Activated CD8-positive, alpha-beta T cell treated with anti-CD3 and anti-CD28 coated beads for 36 hours (primary cell): ENCODE measurements at places on chromosomes 16 and 17.

DNA sequence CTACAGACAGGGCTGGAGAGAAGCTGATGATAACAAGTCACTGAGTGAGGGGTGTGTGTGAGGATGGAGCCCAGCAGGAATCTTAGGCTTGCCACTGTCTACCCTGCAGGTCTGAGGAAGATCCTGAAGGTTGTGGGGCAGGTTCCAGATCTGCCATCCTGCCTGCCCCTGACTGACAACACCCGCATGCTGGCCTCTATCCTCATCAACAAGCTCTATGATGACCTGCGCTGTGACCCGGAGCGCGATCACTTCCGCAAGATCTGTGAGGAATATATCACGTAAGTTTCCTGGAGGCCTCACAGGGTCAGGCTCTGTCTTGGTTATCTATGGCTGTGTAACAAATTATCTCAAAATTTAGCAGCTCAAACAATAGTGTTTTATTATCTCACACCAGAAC lies 16.3 kb downstream of the UNC45B start:
- DNase-seq, result no peak

- DNase-seq, result no peak
Measured at GRCh38 chr17:67830440-67830839, 5.1 kb downstream of the BPTF start.

- no peak for DNase-seq
Measured at GRCh38 chr17:4861052-4861451, 27.9 kb downstream of the MINK1 start.

- no peak for DNase-seq
Measured at GRCh38 chr16:73390936-73391335, 343.0 kb upstream of the ZFHX3 start.

DNA sequence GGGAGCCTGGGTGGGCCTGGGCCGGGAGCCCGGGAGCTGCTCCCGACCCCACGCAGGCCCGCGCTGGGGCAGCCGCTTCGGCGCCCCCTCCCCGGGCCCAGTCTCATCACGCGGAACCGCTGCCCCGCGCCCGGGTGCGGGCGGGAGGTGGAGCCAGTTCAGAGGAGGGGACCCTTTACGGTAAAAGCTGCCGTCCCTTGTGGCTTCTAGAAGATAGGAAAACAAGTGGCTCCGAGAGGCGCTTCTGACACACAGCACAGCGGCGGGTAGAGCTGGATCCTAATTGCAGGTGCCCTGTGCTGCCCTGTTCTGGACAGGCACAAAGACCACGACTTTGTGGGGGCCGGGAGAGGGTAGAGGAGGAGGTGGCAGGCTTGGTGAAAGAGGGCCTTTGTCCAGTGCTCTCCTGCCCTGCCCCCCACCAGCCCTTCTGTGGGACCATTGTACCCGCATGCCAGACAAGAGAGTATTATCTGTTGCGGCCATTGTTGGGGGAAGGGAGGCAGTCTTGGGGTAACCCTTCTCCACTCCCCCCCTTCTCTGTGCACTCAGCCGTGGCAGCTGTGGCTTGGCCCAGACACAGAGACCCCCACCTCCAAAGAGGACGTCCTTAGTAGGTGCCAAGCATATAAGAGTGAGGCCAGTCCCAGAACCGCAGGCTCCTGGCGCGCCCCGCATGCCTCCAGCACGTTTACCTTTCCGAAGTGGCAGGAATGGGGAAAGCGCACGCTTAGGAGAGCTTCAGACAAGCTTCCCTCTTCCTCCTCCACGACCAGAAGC lies 736 bp downstream of the CNP start:
- peak; percentile 59 for DNase-seq

- DNase-seq, result no peak
Measured at GRCh38 chr17:74424657-74425056, 7.2 kb upstream of the GPRC5C start.

GRCh38 chr16:87847785-87848675 lies 21.3 kb downstream of the SLC7A5 start:
- no peak for DNase-seq

DNA sequence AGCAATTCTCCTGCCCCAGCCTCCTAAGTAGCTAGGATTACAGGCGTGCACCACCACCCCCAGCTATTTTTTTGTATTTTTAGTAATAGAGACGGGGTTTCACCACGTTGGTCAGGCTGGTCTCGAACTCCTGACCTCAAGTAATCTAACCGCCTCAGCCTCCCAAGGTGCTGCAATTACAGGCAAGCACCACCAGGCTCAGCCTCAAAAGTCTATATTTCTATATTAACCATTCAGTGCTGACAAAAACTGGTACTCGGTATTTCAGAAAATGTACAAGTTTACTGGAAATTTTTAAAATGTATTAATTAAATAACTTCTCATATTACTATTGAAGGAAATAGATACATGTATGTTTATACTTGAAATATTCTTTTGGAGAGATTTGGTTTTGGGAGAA lies 1.4 kb upstream of the HEXD start:
- DNase-seq, result peak; percentile 42

DNA sequence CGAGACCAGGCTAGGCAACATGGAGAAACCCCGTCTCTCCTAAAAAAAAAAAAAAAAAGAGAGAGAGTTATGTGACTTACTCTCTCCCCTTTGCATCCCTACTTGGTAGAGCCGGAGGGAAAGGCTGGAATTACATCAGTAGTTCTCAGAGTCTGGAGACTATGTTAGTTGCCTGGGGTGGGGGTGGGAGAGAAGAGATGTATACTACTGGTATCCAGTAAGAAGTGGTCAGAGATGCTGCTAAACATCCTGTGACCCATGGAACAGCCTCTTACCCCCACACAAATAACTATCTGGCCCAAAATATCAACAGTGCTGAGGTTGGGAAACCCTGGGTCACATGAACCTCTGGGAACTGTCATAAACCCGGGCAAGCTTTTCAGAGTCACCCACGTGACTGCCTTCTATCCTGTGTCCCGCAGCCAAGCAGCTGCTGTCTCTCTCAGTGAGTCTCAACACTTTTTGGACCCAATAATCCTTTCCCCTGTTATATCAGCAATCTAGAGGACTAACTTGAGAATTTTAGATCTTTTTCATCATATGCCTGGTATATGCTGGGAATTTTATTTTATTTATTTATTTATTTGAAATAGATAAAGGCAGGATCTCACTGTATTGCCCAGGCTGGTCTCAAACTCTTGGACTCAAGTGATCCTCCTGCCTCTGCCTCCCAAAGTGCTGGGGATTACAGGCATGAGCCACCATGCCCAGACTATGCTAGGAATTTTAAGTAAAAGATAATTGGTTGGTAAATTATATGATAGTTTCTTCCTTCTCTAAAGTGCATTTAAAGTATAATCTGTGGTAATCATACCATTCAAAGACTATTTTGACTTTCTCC lies 8.7 kb downstream of the EIF1 start:
- DNase-seq, result no peak
